Stimulated activated CD8-positive, alpha-beta memory T cell treated with anti-CD3 and anti-CD28 coated beads, Interleukin-7, amount 100 ng/mL, for 1 hour (primary cell): ENCODE measurements at places on chromosomes 12 and 14.
A peak's percentile ranks its signal among the peaks of the same experiment; 100 is the strongest.

- DNase-seq: no peak
Measured at GRCh38 chr12:53378222-53378621, 1.8 kb upstream of the SP1 start.

GRCh38 chr14:72613231-72613974, 280.5 kb downstream of the DPF3 start:
- no peak for DNase-seq

DNA sequence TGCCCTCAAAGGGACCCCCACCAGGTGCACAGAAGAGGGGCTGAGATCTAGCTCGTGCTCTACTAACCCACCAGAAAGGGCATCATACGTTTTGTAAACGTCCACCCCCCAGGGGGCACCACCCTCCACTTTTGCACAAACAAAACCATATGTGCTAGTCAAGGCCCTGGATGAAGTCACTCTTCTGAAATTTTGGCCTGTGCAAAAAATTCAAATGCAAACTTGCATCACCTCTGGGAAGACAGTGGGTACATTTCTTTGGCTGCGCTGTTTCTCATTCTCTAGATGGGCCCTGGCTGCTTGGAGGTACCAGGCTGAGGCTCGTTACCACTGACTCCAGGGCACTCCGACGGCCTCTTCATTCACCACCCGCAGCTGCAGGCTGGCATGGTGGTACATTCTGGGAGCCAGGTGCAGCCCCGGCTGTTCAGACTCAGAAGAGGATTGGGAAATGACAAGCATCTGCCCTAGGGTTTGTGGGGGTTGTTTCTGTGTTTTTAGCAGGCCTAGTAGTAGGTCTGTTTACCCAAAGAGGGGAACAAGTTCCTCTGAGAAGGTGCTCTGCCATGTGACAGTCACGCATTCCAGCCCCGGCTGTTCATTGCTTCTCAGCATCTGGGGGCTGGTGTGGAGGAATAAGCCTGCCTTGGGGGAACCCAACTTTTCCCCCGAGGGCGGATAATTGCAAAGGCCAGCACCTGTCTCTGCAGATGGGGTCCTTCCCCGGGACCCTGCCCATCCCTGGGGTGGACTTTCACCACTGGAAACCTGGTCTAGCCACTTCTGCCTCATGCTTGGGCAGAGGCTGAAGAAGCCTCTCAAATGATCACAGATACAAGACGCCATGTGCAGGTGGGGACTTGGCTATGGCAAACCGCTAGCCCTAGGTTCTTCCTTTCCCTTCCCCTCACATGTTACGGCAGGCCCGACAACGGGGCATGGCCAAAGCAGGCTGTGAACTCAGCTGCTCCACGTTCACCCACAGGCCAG, 147.6 kb downstream of the DPF3 start:
- DNase-seq: no peak

DNA sequence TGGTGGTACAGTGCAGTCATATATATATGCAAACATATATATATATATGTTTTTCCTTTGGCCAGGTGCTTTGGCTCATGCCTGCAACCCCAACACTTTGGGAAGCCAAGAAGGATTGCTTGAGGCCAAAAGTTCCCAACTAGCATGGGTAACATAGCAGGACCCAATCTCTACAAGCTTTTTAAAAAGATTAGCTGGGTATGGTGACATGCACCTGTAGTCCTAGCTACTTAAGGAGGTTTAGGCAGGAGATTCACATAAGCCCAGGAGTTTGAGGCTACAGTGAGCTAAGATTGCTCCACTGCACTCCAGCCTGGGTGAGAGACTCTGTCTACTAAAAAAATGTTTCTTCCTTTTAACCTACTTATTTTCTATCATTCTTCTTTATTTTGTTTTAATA, 10.2 kb downstream of the PZP start:
- no peak for DNase-seq

GRCh38 chr12:88401155-88401554, 179.1 kb downstream of the KITLG start:
- DNase-seq: no peak

- no peak for DNase-seq
Measured at GRCh38 chr12:52389313-52390207, 4.1 kb upstream of the KRT84 start.

DNA sequence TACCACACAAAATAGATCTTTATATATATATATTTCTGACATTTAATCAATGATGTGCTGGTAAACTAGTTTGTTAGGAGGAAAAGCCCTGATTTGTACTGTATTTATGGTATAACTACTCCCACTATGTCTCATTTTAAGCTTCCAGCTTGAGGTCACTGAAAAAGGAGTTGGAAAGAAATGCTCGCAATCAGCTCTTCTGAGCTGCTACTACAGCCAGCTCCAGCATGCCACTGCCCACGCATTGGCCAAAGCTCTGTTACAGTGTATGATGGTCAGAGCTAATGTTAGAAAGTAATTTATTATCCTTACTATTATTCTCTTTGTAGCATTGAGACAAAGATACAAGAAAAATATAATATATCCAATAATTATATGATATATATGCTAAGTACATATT, 55.0 kb upstream of the PCED1B start:
- no peak for DNase-seq

GRCh38 chr14:98408024-98408555, 863.9 kb downstream of the BCL11B start:
- DNase-seq: no peak

- peak; percentile 66 for DNase-seq
Measured at GRCh38 chr12:69359531-69360347, at the start of gene YEATS4. Gene YEATS4 (plus strand): TSS chr12:69359743. CDS start chr12:69359973, 230 bp downstream.

DNA sequence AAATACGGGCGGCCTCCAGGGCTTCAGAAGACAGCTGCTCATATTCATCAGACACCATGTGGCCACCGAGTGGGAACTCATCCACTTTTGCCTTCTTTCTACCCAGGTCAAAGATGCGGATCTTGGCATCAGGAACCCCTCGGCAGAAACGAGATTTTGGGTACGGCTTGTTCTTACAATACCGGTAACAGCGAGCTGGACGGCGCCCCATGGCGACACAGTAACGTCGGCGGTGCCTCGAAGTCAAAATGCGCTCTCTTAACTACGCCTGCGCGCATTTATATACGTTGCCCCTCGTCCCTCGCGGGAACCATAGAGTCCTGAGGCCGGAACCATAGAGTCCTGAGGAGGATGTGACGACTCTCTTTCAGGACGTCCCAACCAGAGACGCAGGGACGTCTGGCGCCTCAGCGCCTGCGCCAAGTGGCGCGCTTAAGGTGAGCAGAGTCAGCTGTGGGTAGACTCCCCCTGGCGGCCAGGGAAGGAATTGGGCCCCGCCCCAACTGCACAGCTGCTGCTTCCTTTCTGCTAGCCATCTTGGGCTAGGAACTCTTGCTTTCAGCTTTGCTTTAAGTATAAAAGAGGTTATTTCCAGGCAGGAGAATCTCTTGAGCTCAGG, at the start of gene RPL10L:
TSS of gene RPL10L (minus strand) at position 256 of the 619 bp plus-strand sequence. CDS start at position 211, 45 bp downstream.
- DNase-seq: no peak

DNA sequence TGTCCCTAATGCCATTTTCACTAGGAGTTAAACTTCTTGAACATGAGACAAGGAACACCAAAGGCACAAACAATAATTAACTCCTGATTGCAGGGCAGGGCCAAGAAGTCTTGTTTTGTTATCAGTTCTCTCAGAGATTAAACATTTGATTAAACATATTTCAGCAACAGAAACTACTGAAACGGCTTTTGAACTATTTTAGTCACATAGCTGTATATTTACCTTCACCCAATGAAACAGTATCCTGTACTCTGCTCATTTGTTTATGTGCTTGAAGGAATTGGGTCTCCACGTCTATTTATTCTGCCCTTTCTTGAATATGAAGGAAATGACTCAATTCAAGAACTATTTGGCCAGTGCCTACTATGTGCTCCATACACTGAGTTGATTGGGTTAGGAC, 51.3 kb upstream of the PTCSC3 start:
- DNase-seq: no peak

GRCh38 chr12:4762773-4763172, 42.6 kb downstream of the GALNT8 start:
- no peak for DNase-seq

- no peak for DNase-seq
Measured at GRCh38 chr14:71613168-71613567, 319.1 kb upstream of the RGS6 start.

- DNase-seq: no peak
Measured at GRCh38 chr14:73958591-73958990, 8.5 kb downstream of the COQ6 start.

GRCh38 chr12:56836317-56836716, 73.2 kb downstream of the HSD17B6 start:
- no peak for DNase-seq

GRCh38 chr12:108066583-108067577, 62.2 kb upstream of the WSCD2 start:
- no peak for DNase-seq

DNA sequence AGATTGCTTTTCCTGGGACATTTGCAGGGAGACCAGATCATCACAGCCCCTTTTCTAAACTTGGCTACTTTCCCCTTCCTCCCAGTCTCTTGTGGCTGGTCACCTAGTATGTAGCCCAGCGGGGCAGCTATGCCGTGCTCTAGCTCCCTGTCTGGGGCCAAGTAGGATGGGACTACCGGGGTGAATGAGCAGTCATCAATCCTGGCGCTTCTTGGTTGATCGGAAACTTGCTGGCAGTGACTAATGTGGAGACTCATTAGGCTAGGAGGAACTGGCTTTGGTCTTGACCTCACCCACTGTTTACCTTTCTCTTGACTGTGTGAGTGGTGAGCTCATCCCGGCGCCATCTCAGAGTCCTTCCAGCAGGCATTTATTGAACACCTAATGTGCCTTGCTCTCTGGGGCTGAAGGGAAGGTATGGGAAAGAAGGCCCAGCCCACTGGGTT, 15.9 kb downstream of the PLEKHG3 start:
- no peak for DNase-seq

GRCh38 chr14:39175445-39176262, 600 bp downstream of the PNN start:
- DNase-seq: no peak

GRCh38 chr12:40515041-40515816, 177.0 kb upstream of the CNTN1 start:
- no peak for DNase-seq

DNA sequence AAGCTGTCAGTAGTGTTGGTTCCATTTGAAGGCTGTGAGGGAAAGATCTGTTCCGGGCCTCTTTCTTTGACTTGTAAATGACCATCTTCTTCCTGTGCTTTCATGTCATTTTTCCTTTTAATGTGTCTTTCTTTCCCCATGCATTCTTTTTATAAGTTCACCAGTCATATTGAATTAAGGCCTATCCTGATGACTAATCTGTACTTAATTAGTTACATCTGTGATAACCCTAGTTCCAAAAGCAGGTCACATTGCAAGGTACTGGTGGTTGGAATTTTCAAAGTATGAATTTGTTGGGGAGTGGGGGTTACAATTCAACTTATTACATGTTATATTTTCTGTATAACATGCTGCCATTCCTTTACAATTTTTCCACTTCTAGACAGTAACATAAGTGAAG, 1642.1 kb upstream of the FLRT2 start:
- no peak for DNase-seq

GRCh38 chr12:101794574-101794973, 36.2 kb downstream of the GNPTAB start:
- DNase-seq: no peak

- DNase-seq: no peak
Measured at GRCh38 chr12:12449533-12450025, 92.7 kb downstream of the BORCS5 start.

GRCh38 chr14:77158175-77158881, 16.7 kb upstream of the ZDHHC22 start:
- no peak for DNase-seq

- DNase-seq: no peak
Measured at GRCh38 chr12:107558141-107558815, 127.3 kb upstream of the PWP1 start.

- no peak for DNase-seq
Measured at GRCh38 chr12:110304061-110304551, 23.1 kb downstream of the ATP2A2 start.

DNA sequence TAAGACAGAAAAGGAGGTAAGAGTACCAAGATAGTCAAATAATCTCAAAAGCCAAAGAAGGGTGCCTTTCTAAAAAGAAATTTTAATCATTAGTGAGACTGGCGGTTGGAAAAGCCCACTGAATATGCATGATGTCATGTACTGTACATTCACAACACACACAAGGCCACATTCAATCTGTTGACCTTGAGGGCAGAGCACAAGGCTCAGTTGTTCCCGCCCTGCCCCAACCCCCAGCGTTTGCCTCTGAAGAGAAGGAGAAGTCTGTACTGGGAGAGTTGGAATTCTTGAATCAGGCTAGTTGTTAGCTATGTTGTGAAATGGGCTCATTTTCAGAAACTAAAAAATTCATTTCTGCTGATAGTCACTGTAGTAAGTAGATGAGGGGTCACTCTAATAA, 50.2 kb upstream of the NID2 start:
- DNase-seq: no peak

GRCh38 chr12:16027002-16027401, 115.9 kb downstream of the DERA start:
- DNase-seq: no peak

DNA sequence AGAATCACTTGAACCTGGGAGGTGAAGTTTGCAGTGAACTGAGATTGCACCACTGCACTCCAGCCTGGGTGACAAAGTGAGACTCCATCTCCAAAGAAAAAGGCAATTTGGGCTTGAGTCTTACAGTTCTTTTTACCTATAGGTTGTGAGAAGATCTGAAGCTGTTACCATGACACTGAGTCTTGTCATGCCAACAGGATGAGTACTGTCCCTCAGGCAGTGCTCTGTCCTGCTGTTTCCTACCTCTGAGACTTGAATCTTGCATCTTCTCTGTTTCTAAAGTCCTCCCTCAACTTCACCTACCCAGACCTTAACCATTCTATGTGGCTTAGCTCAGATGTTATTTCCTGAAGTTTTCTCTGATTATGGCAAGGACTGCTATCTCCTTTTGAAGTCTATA, 400.8 kb upstream of the PRICKLE1 start:
- DNase-seq: no peak

GRCh38 chr14:57943541-57943940, 77.6 kb upstream of the SLC35F4 start:
- DNase-seq: no peak

DNA sequence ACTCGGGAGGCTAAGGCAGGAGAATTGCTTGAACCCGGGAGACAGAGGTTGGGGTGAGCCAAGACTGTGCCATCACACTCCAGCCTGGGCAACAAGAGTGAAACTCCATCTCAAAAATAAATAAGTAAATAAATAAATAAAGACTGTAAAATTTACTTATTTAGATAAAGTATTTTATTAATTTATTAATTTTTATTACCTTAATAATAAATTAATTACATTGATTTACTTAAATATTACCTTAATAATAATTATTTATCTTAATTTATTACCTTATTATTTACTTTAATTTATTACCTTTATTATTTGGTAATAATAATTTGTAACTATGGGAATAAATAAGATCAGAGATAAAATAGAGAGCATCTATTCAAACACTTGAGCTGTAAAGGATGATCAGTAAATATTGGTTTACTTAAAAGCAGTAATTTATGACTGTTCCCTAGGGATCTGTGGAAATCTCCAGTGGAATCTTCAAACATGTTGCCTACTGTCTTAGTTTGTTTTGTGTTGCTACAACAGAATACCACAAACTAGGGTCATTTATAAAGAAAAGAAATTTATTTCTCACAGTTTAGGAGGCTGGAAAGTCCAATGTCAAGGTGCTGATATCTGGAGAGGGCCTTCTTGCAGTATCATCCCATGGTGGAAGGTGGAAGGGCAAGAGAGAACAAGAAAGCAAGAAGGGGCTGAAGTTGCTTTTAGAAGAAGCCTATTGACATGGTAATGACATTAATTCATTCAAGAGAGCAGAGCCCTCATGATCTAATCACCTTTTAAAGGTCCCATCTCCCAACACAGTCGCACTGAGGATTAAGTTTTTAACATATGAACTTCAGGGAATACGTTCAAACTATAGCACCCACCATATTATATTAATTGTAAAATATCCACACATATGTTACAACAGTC, 37.1 kb downstream of the SOCS2 start:
- DNase-seq: no peak
